ENCODE measurements at places on chromosomes 2 and 18. TPM values are rescaled to one million over a fixed set of nuclear protein-coding genes. Genes with fewer than 3 reads are reported as not detected.

The REG3G gene
- total RNA-seq, result not detected

The SERPINB11 gene
- total RNA-seq, result not detected

The RAD51AP2 gene
- not detected for total RNA-seq

The PKDCC gene
- total RNA-seq, result 4.3 TPM

The TMEM163 gene
- 0.13 TPM for total RNA-seq
